Activated T-helper 1 cell treated with anti-CD3 and anti-CD28 coated beads, Interleukin-12 subunit alpha, Interleukin-12 subunit beta, Interleukin-2, Interleukin-4 antibody, amounts not matched to agents 30 ng/mL and 10 ng/mL and 1 ng/mL, durations not matched to agents 14 hours and 24 hours and 36 hours (primary cell): ENCODE measurements at places on chromosomes 7 and 10. TPM values are rescaled to one million over a fixed set of nuclear protein-coding genes. Genes with fewer than 3 reads are reported as not detected.

DNA sequence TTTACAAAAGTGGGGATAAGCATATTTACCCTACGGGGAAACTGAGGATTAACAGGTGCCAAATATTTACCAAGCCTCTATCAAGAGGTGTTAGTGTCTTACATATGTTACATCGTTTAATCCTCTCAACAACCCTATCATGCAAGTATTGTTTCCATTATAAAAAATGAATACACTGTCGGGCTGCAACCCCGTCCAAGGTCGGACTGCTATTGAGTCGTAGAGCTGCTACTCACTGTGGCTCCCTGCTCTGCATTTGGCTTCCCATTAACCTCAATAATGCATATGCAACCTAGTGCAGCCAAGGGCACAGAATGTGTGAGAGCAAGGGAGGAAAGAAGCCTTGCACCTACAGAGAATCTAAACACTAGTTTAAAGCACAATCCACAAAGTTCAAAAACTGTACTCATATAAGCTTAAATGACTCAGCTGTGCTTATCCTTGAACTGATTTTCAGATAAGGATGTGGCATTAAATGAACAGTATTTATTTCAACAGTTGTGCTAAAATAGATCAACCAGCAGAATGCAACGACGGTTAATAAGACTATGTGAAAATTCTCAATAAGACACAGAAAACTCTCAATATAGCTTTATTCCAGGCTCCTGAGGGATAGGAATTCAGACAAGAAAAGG is 49.9 kb downstream of the UBE2H start:
- no peak for DNase-seq

DNA sequence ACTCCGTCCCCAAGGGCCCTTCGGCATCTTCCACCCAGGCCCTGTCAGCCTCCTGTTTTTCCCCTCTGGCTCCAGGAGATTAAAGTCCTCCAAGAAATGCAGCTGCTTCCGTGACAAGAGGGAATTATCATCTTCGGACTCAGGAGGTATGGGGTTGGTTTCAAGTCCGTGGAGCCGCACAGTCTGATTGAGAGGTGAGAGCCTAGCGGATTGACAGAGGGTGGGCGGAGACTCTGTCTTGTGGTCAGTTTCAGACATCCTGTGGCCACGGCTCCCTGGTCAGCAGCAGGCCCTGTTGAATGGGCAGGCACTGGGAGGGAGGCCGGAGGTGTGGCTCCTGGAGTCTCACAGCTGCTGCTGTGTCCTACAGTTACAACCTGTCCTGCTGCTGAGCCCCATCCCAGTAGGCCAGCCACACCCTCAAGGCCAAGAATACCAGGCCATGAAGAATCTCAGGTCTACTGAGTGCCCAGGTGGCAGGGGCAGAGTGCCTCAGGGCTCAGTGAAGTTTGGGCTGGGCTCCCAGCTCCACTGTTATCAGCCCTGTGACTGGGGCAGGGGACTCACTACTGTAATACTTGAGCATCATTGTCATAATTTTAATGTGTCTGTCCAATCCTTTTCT is 49.3 kb upstream of the ZNF716 start:
- DNase-seq, result no peak

The TFPI2 gene
- not detected in 2 replicates for total RNA-seq

- no peak for DNase-seq
Measured at GRCh38 chr7:69892790-69893189, 294.5 kb downstream of the AUTS2 start.

DNA sequence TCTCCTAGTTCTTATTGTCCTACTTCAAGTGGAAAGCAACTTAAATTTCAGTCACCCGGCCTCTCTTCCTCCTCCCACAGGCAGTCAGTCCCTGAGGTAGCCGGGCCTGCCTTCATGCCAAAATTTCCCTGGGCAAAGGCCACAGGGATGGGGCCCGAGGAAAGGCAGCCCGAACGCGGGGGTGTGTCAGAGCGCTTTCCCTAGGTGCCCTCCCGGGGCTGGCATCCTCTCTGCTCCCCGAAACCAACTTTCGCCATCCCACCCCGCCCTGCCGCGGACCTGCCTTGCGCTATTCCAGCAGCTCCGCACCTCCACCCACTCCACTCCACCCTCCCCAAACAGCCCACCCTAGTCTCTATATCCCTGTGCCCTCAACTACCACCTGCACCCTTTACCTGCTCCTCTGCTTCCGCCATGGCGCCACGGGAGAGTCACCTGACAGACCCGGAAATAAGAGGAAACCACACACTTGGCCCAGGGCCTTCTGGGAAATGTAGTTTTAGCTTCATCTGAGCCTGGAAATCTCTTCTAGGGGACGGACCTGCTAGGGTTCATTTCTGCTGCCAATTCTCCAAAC is at the start of gene VPS41:
Gene VPS41 (minus strand): TSS at position 433 of the 577 bp plus-strand sequence. CDS start 17 bp downstream, at position 416.
- DNase-seq, result peak; percentile 72

The WEE2 gene
- total RNA-seq, result 0.10 and 0.12 TPM in 2 replicates
